ENCODE measurements at places on chromosomes 4 and X.
A peak's percentile ranks its signal among the peaks of the same experiment; 100 is the strongest.

GRCh38 chrX:2383144-2383543 is 117.6 kb downstream of the DHRSX start:
- H3K4me1 ChIP-seq = no peaks in the 10 kb centered on the region
- no peak for DNase-seq
- no peak overlapping the region for H3K27ac ChIP-seq
- no peaks in the 10 kb centered on the region for H3K36me3 ChIP-seq

DNA sequence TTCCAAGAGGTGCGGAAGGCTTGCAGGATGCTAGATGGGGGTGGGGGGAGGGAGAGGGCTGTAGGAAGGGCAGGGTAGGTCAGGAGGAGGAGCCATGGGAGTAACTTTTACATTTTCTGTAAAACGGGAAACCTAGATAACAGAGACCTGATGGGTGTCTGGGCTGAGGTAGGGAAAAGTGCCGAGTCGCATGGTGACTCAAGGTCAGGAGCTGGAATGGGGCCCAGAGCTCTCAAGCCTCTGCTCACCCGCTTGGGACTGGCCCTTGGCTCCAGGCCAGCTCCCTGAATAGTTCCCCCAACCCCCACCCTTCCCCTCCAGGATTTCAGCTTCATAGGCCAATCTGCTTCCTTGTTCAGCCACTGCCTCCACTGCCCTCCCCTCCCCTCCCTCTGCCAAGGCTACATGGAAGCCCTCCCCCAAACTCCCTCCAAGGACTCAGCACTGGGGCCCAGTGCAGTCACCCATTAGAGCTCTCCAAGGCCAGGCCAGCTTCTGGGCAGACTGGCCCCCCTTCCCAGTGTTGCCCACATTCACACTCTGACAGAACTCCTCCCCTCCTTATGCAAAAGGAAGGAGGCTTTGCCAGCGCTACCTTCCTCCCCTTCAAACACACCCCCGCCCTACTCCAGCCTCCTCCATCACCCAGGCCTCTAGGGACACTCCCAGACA is 43.6 kb downstream of the TSC22D3 start:
- H3K4me1 ChIP-seq = peaks cover 11% of the 10 kb centered on the region
- H3K27ac ChIP-seq = no peak overlapping the region
- DNase-seq = peak; percentile 55
- no peak overlapping the region for H3K4me3 ChIP-seq
- no peaks in the 10 kb centered on the region for H3K36me3 ChIP-seq

DNA sequence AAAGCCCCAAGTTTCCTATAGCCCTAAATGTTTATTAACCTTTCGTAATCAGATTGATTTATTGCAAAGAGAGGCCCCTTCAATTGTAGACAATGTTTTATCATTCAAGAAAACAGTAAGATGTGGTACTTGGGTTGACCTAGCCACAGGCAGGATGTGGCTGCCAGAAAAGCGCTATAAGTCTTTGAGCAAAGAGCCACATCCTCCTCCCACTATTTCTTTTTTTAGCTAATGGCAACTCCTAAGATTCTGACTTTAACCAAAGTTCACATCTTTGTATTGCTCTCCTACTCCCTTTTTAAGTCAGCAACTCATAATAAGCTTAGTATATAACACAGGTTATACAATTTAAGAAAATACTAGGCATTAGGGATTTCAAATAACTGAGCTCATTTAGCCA is 70.7 kb upstream of the PPP3CA start:
- H3K27me3 ChIP-seq = no peaks in the 10 kb centered on the region
- H3K4me1 ChIP-seq = no peaks in the 10 kb centered on the region
- no peak for DNase-seq
- H3K36me3 ChIP-seq = no peaks in the 10 kb centered on the region
- no peak overlapping the region for H3K27ac ChIP-seq
- H3K4me3 ChIP-seq = no peak overlapping the region

DNA sequence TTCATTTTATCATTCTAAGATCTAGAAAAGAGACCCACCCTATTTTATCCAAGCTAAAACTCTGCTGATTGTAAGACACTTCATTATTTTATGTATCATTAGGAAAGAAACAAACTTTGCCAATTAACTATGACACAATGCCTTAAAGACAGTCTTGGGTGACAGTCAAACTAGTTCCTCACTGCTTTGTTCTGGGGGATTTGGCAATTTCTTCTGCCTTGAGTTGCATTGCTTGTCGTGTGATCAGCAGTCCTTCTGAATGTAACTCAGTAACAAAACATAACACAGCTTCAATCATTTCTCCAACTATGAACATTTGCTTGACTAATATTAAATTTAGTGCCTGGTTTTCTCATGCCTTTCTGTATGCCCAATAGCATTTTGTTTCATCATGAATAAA is 577.9 kb upstream of the DIPK2B start:
- H3K4me3 ChIP-seq = no peak overlapping the region
- H3K4me1 ChIP-seq = peaks cover 25% of the 10 kb centered on the region
- H3K27ac ChIP-seq = no peak overlapping the region
- H3K36me3 ChIP-seq = no peaks in the 10 kb centered on the region

GRCh38 chr4:154497889-154498288 is 6.3 kb upstream of the DCHS2 start:
- H3K4me3 ChIP-seq = no peak overlapping the region
- H3K4me1 ChIP-seq = no peaks in the 10 kb centered on the region
- no peaks in the 10 kb centered on the region for H3K36me3 ChIP-seq

- no peak for DNase-seq
- H3K4me1 ChIP-seq = peaks cover under 1% of the 10 kb centered on the region
- peaks cover 9% of the 10 kb centered on the region for H3K36me3 ChIP-seq
- no peaks in the 10 kb centered on the region for H3K27me3 ChIP-seq
Observed at GRCh38 chr4:55364691-55365344, 18.8 kb downstream of the SRD5A3 start.

DNA sequence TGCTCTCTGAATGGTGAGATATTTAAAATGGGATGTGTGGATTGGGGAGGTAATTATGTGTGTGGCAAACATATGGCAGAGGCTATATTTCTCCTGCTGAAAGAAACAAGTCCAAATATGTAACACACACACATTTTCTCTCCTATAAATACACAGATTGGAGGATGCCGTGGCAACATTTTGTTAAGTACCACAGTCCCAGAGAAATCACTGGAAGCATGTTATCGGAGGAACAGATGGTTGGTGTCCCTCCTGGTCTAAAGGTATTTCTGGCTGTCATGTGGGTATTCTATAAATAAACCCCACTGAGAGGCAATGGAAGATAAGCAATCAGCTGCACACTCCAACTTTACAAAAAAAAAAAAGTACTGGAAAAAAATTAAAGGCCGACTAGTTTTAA is 528.3 kb upstream of the BOD1L1 start:
- no peaks in the 10 kb centered on the region for H3K36me3 ChIP-seq
- H3K4me1 ChIP-seq = no peaks in the 10 kb centered on the region
- no peak for DNase-seq
- H3K4me3 ChIP-seq = no peak overlapping the region
- H3K27me3 ChIP-seq = no peaks in the 10 kb centered on the region
- H3K27ac ChIP-seq = no peak overlapping the region

GRCh38 chr4:19577097-19577496 is 674.6 kb upstream of the SLIT2 start:
- no peak overlapping the region for H3K27ac ChIP-seq
- no peak for DNase-seq
- H3K4me1 ChIP-seq = no peaks in the 10 kb centered on the region
- H3K36me3 ChIP-seq = no peaks in the 10 kb centered on the region

- no peaks in the 10 kb centered on the region for H3K4me1 ChIP-seq
- peaks cover 18% of the 10 kb centered on the region for H3K36me3 ChIP-seq
- no peak for DNase-seq
- peaks cover 4% of the 10 kb centered on the region for H3K27me3 ChIP-seq
Observed at GRCh38 chrX:13774696-13775095, 40.1 kb downstream of the OFD1 start.

DNA sequence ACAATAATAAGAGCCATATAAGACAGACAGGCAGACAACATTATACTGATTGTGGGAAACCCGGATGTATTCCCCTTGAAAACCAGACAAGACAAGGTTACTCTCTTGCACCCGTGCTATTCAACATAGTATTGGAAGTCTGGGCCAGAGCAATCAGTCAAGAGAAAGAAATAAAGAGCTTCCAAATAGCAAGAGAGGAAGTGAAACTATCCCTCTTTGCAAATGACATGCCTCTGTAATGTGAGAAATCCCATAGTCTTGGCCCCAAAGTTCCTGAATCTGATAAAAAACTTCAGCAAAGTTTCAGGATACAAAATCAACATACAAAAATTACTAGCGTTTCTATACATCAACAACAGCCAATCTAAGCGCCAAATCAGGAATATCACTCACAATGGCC is 102.1 kb downstream of the DCAF12L2 start:
- no peaks in the 10 kb centered on the region for H3K27me3 ChIP-seq
- H3K4me1 ChIP-seq = no peaks in the 10 kb centered on the region
- H3K36me3 ChIP-seq = no peaks in the 10 kb centered on the region
- H3K27ac ChIP-seq = no peak overlapping the region

DNA sequence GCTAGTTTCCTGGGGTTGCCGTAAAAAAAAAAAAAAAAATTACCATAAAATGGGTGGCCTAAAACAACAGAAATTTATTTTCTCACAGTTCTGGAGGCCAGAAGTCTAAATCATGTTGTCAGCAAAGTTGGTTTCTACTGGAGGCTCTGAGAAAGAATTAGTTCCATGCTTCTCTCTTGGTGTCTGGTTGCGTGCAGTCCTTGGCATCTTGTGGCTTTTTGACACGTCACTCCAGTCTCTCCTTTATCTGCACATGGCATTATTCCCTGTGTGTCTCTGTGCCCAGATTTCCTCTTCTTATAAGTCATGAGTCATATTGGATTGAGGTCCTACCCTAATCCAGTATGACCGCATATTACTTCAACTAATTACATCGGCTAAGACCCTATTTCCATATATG is 38.7 kb downstream of the SPATA4 start:
- no peak overlapping the region for H3K4me3 ChIP-seq
- no peaks in the 10 kb centered on the region for H3K27me3 ChIP-seq
- no peaks in the 10 kb centered on the region for H3K36me3 ChIP-seq
- DNase-seq = no peak
- H3K27ac ChIP-seq = no peak overlapping the region

DNA sequence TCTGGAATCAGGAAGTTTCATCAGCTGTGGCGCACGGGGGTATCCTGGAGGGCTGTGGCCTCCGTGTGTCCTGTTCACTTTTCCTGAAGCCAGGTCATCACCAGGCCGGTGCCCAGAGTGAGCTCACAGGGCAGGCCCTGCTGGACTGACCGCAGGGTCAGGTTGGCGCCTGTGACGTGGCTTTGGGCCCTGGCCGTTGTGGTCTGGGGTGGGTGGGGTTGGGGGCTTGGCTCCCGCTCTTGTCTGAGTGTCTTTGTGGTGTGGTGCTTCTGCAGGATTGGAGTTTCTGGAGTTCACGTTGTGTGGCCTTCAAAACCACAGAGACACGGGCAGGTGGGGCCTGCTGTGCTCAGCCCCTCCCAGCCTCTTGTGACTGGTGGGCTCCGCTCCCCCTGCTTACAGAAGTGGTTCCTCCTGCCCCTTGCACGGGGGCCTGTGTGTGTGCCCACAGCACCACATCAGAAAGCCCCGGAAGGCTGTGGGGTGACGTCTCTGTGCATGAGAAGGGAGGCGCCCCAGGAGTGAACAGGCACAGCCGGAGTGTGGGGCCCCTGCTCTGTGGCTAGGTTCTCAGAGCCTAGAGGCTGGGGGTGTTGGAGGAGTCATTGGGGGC is 9.5 kb downstream of the RGS12 start:
- DNase-seq = peak; percentile 50
- H3K4me3 ChIP-seq = no peak overlapping the region
- H3K27me3 ChIP-seq = no peaks in the 10 kb centered on the region
- no peaks in the 10 kb centered on the region for H3K36me3 ChIP-seq

DNA sequence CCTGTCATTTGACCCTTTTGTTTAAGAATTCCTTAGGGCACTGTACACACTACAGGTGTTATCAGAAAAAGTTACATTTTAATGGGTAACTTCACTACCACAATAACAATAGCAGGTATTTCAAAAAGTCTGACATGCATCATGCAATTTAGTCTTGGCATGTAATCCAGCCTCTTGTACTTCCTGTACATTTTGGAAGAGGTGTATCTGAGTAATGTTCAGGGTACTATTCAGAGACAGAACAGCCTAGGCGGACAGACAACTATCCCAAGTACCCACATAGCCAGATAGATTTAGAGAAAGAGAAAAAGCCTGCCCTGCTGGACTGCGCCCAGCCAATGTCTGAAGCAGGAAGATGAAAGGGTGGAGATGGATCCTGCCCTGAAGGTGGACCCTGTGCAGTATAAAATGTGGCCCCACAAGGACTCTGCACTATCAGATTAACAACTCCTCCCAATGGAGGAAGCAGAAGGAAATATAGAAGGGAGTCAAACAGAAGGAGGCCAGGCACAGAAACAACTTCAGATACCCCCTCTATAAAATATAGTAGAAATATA is 8.5 kb downstream of the UGT2B7 start:
- no peaks in the 10 kb centered on the region for H3K27me3 ChIP-seq
- H3K4me1 ChIP-seq = no peaks in the 10 kb centered on the region
- DNase-seq = no peak
- no peaks in the 10 kb centered on the region for H3K36me3 ChIP-seq
- H3K4me3 ChIP-seq = no peak overlapping the region

DNA sequence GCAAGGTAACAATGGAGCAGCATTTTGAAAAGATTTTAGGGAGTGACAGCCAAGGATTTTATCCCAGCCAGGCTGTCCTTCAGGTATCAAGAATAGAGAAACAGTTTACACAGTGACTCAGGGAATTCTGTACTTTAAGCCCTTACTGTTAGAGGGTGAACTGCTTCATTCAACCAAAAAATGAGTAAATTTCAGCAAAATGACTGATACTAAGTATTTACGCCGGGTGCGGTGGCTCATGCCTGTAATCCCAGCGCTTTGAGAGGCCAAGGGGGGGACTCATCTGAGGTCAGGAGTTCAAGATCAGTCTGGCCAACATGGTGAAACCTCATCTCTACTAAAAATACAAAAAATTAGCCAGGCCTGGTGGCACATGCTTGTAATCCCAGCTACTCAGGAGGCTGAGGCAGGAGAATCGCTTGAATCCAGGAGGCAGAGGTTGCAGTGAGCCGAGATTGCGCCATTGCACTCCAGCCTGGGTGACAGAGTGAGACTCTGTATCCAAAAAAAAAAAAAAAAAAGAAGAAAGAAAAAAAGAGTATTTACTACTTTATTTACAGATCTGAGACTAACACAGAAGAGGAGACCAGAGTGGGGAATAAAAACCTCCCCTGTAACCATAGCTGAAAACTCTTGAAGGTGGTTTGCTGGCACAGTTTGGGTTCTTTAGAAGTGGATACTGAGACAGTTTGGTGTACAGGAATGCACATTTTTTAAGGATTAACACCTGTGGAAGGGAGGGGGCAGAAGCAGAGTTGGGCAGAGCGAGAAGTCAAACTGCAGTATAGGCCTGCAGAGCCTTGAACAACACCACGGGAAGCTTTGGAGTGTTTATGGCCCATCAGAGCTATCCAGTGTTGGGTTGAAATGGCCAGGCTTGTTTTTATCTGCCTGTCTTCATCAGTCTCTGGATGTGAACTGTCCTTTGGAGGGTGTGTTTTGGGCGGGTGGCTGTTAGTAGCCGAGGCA is 40.5 kb downstream of the TMEM131L start:
- H3K36me3 ChIP-seq = peaks cover 61% of the 10 kb centered on the region
- H3K4me1 ChIP-seq = peaks cover 8% of the 10 kb centered on the region
- no peak for DNase-seq
- H3K4me3 ChIP-seq = no peak overlapping the region

Data from CD14-positive monocyte (primary cell).